HFFc6 (cell line): ENCODE measurements at places on chromosomes 7 and 10. TPM values are rescaled to one million over a fixed set of nuclear protein-coding genes. Genes with fewer than 3 reads are reported as not detected.

DNA sequence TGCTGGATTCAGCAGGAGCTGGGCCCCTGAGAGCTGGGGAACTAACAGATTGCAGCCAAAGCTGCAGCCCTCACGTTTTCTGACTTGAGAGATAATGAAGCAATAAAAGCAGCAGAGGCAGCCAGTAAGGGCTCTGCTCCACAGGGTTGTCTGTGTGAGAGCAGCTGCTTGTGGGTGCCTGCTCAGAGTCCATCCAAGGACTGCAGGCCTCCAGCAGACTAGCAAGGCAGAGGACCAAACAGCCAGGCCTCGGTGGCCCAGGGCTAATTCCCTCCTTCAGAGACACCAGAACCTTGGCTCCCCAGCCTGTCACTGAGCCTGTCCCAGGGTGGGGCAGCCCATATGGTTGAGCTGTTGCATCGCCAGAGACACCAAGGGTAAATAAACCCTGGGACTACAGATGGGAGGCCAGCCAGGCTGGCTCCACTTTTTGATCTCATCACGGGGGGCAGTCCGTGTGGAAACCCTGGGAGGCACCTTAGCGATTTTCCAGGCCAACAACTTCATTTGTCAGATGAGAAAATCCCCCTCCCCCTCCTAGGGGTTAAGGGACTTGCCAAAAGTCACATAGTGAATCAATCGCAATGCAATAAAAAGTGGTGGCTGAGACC, 229.2 kb downstream of the WDR11 start:
- DNase-seq = no peak

AZGP1 gene
- total RNA-seq = not detected in 3 replicates

- DNase-seq = no peak
Observed at GRCh38 chr10:119728172-119728800, 2.4 kb downstream of the INPP5F start.

GRCh38 chr10:107915215-107915610, 750.7 kb upstream of the SORCS1 start:
- no peak for DNase-seq

DNA sequence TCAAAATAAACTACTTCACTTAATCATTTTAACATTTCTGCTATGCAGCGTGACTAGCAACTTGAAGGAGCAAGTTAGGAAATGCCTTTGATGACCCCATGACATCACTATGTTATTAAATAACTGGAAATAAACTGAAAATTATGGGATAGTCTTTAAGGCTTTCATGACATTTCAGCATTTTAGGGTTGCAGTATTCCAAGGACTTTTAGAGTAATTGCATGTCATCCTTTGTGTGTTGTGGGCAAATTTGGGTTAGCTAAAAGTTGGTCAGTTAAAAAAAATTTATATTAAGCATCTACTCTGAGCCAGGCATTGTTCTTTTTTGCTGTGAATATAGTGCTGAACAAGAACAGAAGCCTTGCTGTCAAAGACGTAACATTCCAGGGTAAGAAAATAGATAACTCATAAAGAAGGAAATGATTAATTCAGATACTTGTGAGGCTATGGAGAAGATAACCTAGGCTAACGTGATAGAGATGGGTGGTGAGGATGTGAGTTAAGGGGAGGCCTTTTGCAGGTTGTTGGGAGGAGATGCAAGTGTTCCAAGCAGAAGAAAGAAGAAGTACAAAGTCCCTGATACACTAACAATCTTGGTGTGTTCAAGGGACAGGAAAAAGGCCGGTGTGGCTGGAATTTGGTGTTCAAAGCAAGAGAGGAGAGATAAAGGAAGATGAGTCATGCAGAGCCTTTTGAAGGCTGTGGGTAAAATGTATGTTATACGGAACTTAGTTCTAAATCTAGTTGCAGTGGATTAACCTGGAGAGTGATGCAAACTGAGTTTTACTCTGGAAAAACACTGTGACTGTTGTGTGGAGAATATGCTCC, 610.2 kb downstream of the AUTS2 start:
- no peak for DNase-seq

PTF1A gene
- not detected in 3 replicates for total RNA-seq

- DNase-seq = no peak
Observed at GRCh38 chr10:17648243-17649035, 4.5 kb downstream of the STAM start.

DNA sequence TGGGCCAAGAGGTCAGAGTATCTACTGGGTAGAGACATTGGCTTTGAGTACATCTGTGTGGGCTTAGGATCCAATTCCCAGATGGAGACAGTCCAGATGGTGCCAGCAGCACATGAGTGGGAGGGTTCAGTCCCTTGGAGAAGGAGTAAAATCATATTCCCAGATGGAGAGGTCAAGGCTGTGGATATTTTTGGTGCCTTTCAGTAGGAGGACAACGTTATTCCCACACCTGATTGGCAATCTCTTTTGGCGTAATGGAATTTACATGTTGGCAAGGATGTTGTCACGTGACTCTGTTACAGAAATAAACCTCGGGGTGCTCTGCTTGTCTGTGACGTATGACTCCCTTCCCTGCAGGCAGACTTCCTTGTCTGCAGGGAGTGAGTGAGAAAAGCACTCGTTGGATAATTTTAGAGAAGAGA, 27.6 kb downstream of the NPS start:
- no peak for DNase-seq

- no peak for DNase-seq
Observed at GRCh38 chr7:64887756-64888508, 15.1 kb upstream of the ZNF273 start.
